Stimulated activated CD8-positive, alpha-beta memory T cell treated with anti-CD3 and anti-CD28 coated beads, Interleukin-4, amount 100 ng/mL, for 24 hours (primary cell): ENCODE measurements at places on chromosomes 11 and 22.

DNA sequence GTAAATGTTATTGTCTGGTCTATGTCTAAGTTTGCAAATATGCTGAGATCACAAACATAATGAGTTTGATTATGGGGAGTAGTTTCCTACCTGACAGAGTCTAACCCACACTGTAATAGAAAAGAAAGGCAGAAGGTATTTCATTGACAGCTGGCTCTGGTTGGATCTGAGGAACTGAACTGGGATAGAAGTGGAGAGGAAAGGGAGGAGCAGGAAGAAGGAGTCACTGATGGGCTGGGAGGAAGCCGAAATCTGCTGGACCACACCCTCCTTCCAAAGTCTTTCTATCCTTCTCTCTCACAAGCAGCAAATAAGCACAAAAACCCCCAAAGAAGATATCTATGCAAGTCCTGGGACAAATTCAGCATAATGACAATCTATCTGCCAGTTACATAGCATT is 11.7 kb downstream of the BLID start:
- DNase-seq: no peak

- no peak for DNase-seq
These were observed 69.7 kb upstream of the BMAL1 start for GRCh38 chr11:13207665-13208594.

DNA sequence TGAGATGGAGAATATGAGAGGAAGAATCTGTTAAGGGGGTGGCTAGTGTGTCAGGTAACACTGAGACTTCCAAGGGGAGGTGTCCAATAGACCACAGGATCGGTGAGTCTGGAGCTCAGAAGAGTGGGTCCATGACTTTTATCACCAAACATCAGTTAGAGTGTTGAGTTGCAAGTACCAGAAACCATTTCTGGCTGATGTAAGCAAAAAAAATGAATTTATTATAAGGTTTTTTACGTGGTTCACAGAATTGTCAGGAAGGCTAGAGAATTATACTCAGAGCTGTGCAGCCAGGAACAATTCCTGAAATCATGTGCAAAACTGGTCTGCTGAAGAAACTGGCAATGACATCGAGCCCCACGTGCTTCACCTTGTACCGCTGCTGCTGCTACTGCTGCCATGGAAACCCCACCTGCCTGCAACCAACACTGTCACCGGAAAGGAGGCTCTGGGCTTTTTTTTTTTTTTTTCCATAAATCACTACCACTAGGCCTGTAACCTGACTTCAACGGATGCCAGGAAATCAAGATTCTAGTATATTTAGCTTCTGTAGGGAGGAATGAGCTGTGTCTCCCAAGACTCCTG is 16.6 kb upstream of the STK33 start:
- DNase-seq: no peak

DNA sequence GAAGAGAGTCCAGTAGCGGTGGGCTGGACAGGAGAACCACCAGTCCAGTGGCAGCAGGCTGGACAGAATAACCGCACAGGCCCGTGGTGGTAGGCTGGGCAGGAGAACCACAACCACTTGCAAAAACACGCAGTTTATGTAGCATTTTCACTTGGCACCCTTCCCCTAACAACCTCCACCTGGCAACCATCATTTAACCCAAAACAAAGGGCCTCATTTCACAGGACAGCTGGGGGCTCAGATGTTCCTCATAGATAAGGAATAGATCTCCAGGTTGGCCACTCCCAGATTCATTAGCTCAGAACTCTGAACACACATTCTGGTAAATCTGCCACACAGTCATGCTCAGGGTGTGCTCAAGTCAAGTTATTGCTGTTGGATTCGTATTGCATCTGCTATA is 41.2 kb downstream of the SYTL2 start:
- DNase-seq: no peak

- no peak for DNase-seq
These were observed 15.5 kb upstream of the TMPRSS5 start for GRCh38 chr11:113721462-113722066.

DNA sequence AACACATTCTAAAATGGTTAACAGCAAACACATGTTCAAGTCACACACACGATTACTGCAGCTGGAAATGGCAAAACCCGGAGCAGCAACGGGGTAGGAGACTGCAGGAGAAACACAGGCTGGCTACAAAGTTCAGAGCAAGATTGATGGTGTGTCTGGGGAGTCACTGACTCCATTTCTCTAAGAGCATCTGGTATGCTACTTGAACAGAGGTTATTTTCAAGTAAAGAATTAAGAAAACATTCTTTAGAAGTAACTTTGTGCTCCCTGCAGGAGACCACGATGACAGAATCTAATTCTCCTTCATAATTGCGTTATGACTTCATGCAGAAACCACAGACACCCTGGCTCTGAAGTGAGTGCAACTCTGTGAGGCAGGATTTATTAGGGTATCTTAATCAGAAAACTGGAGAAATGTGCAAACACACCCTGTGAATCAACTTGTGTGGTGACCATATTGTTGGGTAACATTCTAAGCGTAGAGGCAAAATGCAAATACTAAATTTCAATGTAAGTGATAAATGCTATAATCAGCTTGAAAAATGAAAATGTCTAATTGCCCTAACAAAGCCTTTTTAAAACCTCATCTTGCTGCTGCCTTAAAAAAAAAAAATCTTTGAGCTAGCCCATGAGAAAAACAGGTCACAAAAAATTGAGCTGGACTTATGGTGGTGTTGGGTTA is 303.0 kb downstream of the CADM1 start:
- no peak for DNase-seq

DNA sequence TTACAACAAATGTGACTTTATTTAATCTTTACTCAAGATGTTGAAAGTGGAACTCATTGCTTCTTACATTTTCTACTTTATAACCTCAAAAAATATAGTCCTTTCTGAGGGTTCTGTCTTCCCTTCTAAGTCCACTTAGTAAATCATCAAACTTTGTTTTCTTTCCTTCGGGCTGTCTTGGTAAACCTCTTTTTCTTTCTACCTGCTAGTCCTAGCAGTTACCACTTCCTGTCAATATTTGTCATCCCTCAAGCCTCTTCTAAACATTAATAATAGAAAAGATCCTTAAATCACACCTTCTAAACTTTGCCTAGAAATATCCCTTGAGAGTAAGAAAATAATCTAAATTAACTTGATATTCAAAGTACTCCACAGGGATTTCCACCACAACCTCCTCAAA is 580.4 kb downstream of the CNTN5 start:
- no peak for DNase-seq

DNA sequence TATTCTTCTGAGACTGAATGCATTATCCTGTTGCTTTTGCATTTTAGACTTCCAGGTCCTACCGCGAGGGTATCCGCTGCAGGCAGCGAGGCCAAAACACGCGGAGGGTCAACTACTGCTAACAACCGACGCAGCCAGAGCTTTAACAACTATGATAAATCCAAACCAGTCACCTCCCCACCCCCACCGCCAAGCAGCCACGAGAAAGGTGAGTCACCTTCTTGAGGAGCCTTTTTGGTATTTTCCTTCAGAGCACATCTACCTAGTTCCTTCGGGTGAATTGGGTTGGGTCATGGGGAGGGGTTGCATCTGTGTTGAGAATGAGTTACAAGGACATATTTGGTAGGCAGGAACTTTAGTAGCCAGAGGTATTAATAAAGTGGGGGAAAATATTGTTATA is 179.8 kb downstream of the NAV2 start:
- DNase-seq: no peak

GRCh38 chr22:24076091-24076867 is 65.2 kb downstream of the CABIN1 start:
- DNase-seq: no peak
